ENCODE measurements at places on chromosomes 1 and 21.

- DNase-seq, result no peak
Observed at GRCh38 chr1:232499188-232499587, 130.7 kb downstream of the SIPA1L2 start.

DNA sequence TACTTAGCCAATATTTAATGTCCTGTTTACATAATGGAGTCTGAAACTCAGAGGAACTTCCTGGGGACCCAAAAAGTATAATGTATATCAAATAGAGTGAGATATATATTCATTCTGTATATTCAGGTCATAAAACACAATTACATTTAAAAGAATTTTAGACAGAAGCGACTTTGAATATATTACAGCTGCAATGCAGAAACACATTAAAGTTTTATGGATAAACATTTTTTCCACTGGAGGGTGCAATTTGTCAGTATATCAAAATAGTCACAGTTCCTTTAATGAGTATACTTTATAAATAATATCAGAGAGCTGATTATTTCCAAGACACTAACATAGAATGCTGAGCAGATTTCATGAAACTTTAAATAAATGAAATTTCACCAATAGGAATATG lies 43.9 kb upstream of the CRB1 start:
- DNase-seq, result no peak

DNA sequence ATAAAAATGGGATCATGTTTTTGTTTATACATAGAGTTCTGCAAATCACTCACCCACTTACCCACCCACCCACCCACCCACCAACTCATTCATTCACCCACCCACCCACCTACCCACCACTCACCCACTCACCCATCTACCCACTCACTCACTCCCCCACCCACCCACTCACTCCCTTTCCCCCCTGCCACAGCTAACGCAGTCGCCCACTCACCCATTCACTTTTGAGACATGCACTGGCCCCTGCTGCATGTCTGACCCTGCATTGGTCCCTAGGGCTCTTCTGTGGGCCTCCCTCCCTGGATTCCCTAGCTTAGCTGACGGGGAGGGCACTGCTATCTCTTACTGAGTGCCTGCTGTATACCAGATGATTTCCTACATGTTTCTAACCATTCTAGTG lies 100.4 kb upstream of the CSF3R start:
- no peak for DNase-seq

DNA sequence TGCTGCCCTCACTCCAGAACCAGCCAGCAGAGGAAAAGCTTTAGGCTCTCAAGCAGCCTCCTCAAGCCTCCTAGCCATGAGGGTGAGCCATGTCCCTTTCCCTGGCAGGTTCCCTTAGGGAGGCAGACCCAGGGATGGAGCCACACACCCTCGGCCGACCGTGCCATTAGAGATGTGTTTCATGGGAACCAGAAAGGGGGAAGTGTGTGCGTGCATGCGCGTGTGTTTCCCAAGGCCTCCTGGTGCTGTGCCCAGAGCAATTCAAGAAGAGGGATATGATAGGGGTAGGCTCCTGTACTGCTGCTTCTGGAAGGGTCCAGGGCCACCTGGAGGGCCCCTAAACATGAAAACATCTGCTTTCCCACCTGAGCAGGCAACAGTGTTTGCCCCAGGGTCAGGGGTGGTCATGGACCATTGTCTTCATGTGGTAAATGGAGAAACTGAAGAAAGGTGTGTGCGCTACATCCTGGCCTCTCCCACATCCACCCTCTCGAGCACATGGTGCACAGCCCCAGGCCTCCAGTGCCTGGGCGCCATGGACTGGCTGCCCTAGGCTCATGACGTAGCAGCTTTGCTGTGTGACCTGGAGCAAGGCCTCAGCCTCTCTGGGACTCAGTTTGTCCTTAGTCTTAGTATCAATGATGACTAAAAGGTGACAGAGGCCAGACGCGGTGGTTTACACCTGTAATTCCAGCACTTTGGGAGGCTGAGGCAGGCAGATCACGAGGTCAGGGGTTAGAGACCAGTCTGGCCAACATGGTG lies 48.1 kb downstream of the SYF2 start:
- peak; percentile 12 for DNase-seq
